ENCODE measurements at places on chromosomes 2 and 18. TPM values are rescaled to one million over a fixed set of nuclear protein-coding genes. Genes with fewer than 3 reads are reported as not detected.

CCL20 gene
- not detected for total RNA-seq

SF3B6 gene
- 125 TPM for total RNA-seq

SERPINB4 gene
- total RNA-seq, result not detected

RGPD3 gene
- 0.11 TPM for total RNA-seq

KCNG2 gene
- not detected for total RNA-seq
